ENCODE measurements at places on chromosomes 1 and 21. TPM values are rescaled to one million over a fixed set of nuclear protein-coding genes. Genes with fewer than 3 reads are reported as not detected.

Gene FOXD2
- total RNA-seq = 0.48 TPM

Gene RGS1
- total RNA-seq = not detected

Gene KCNJ6
- total RNA-seq = 3.8 TPM

Gene CFAP126
- total RNA-seq = not detected

Gene LCE1D
- total RNA-seq = not detected

Gene SH2D1B
- 0.10 TPM for total RNA-seq

Gene KLHDC7A
- total RNA-seq = 1.3 TPM

Gene PGBD5
- total RNA-seq = 0.42 TPM

Gene MYOCOS
- not detected for total RNA-seq

Gene BEND5
- not detected for total RNA-seq

Gene TTC34
- 0.02 TPM for total RNA-seq

Gene FCRL4
- total RNA-seq = not detected

Gene FAM177B
- not detected for total RNA-seq

Gene GPR157
- 9.0 TPM for total RNA-seq

Gene F13B
- total RNA-seq = not detected

Gene KCNN3
- total RNA-seq = 0.05 TPM

Gene TMCC2
- 1.6 TPM for total RNA-seq

Gene ZSCAN20
- 1.7 TPM for total RNA-seq
